ENCODE measurements at places on chromosomes 6 and 20. TPM values are rescaled to one million over a fixed set of nuclear protein-coding genes. Genes with fewer than 3 reads are reported as not detected.

The CRISP3 gene
- not detected for total RNA-seq

DNA sequence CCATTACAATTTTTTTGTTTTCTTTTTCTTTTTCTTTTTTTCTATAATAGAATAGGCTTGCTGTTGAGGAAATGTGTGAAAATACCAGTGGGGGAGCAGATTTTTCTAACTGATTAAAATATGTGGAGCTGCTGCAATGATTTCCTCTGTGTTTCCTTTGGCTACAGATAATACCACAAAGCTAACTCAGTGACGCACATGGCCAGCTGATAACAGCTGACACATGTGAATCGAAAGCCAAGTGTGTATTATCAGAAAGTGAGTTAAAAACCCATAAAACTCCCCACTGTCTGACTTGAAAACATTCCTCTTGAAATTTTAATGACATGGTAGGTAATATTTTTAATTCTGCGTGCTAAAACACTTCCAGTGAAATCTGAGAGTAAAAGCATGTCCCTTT is 70.8 kb upstream of the AHI1 start:
- H3K36me3 ChIP-seq, result no peaks in the 10 kb centered on the region
- H3K4me3 ChIP-seq, result no peak overlapping the region
- peak; percentile 65 for DNase-seq
- no peak overlapping the region for H3K27ac ChIP-seq
- H3K4me1 ChIP-seq, result peaks cover 8% of the 10 kb centered on the region
- peaks cover 3% of the 10 kb centered on the region for H3K27me3 ChIP-seq

GRCh38 chr6:168929871-168930450 is 323.7 kb downstream of the THBS2 start:
- DNase-seq, result no peak
- no peak overlapping the region for H3K4me3 ChIP-seq
- no peaks in the 10 kb centered on the region for H3K36me3 ChIP-seq
- no peaks in the 10 kb centered on the region for H3K4me1 ChIP-seq
- H3K27ac ChIP-seq, result no peak overlapping the region

The TP53RK gene
- total RNA-seq, result 8.3 TPM

DNA sequence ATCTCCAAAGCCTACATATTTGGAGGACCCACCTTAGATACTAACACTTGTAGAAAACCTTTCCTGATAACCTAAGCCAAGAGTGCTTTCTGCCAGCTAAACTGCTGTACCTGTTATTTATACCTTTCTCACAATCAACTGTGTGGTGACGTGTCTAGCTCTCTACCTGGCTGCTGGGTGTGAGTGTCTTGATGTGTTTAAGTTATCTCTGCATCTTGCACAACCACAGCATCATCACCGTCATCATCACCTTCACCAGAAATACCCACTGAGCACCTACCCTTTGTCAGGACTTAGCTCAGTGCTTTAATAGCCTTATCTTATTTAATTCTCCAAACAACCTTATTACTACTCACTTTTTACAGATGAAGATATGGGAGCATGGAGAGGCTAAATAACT is 431.3 kb downstream of the MAFB start:
- H3K27ac ChIP-seq, result no peak overlapping the region
- DNase-seq, result no peak
- no peaks in the 10 kb centered on the region for H3K36me3 ChIP-seq
- H3K4me3 ChIP-seq, result no peak overlapping the region

- H3K36me3 ChIP-seq, result no peaks in the 10 kb centered on the region
- H3K4me3 ChIP-seq, result no peak overlapping the region
- H3K27ac ChIP-seq, result no peak overlapping the region
- H3K4me1 ChIP-seq, result no peaks in the 10 kb centered on the region
Measured at GRCh38 chr6:153101461-153101860, 29.6 kb downstream of the RGS17 start.

DNA sequence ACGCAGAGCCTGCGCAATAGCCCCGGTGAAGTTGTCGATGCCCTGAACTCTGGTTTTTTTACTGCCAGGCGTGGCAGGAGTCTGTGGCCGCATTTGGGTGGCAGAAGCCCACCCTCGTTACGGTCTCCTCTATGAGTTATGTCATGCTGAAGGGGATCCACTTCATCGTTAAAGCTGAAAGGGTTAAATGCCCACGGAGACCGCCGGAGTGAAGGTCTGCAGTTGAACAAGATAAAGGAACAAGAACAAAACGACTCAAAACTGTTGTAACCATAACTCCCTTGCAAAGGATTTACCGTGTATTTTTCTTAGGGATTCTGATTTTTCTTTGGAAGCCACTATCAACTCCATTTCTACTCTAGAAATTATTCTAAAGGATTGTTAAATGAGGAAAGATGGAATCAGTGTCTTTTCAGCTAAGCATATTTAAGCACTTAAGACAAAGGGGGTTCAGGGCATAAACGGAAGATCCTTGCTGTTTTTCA is 501 bp upstream of the ELOVL5 start:
- H3K4me1 ChIP-seq, result peaks cover 41% of the 10 kb centered on the region
- H3K27ac ChIP-seq, result peak overlapping the region; percentile 89
- peaks cover 17% of the 10 kb centered on the region for H3K36me3 ChIP-seq
- DNase-seq, result no peak
- H3K27me3 ChIP-seq, result no peaks in the 10 kb centered on the region

The TCF21 gene
- total RNA-seq, result not detected

All from activated naive CD4-positive, alpha-beta T cell treated with anti-CD3 and anti-CD28 coated beads for 36 hours (primary cell).